ENCODE measurements at places on chromosomes 7 and 10.

GRCh38 chr10:93873420-93874115, 20.2 kb upstream of the SLC35G1 start:
- no peak for DNase-seq

- DNase-seq: no peak
Measured at GRCh38 chr7:151336027-151336708, 5.4 kb upstream of the NUB1 start.

DNA sequence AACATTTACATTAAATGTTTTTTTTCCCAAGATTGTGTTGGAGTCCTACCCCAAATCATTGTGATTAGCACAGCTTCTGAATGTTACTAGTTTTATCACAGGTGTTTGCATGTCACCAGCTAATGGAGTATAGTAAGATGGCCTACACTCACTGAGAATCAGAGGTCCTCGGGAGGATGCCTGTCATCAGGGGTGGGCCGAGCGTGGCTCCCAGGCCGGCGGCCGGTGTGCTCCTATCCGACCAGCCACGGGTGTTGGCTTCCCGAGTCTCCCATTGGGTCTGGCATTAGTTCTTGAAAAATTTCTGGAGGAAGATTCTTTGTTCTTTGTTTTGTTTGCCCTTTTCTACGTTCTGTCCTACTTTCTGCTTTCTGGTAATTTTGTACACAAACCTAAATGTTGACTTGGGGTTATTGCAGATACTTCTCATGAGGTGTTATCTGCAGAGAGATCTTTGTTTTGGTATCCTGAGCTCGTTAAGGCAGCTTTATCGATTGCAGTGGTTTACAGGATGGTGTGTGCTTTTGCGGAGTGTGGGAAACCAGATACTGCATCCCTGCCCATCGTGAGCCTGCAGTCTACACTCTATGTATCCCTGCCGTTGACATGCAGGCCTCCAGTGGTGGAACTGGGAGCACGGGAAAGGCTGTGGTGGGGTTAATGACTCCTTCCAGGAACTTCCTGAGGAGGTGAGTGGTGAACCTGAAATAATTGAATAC, 67.3 kb upstream of the DNAJB6 start:
- no peak for DNase-seq

- no peak for DNase-seq
Measured at GRCh38 chr7:98641646-98642500, 24.8 kb downstream of the NPTX2 start.

DNA sequence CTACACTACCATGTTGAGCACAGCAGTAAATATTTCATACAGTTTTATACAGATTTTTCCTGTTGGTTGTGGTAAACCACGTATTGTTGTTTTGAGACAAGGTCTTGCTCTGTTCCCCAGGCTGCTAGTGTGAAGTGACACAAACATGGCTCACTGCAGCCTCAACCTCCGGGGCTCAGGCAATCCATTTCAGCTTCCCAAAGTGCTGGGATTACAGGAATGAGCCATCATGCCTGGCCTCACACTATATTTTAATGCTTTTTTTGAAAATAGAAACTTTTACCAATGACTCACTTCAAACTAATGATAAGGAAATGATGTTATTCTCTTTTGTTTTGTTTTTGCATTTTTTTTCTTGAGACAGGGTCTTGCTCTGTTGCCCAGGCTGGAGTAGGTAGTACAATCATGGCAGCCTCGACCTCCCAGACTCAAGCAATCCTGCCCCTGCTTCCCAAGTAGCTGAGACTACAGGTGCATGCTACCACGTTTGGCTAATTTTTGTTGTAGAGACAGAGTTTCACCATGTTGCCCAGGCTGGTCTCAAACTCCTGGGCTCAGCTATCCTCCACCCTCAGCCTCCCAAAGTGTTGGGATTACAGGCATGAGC, 210.6 kb downstream of the TPST1 start:
- no peak for DNase-seq

GRCh38 chr10:110343947-110344346, 39.2 kb upstream of the SMNDC1 start:
- DNase-seq: no peak

- DNase-seq: peak; percentile 18
Measured at GRCh38 chr10:12720217-12720981, 281.1 kb downstream of the CCDC3 start.

- DNase-seq: no peak
Measured at GRCh38 chr10:36182179-36182566, 540.1 kb upstream of the FZD8 start.

DNA sequence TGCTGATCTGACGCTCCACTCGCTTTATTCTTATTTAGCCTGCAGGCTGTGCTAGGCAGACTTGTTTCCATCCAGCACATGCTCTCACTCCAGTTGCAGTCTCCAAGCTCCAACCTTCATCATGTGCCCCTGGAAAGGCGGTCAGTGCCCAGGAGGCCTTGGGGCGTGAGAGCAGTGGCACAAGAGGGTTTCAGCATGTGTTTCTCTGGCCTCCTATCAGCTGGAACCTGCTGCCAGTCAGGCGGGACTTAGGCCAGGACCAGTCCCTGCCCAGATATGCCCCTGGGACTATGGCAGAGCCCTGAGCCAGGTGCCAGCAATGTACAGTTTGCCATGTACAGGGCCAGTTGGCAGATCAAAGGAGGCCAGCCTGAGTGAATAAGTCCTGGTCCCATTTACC, 330.2 kb upstream of the FZD1 start:
- DNase-seq: no peak

GRCh38 chr7:39659356-39660013, 36.1 kb downstream of the RALA start:
- no peak for DNase-seq

- DNase-seq: no peak
Measured at GRCh38 chr7:140551355-140552239, 72.3 kb upstream of the MKRN1 start.

DNA sequence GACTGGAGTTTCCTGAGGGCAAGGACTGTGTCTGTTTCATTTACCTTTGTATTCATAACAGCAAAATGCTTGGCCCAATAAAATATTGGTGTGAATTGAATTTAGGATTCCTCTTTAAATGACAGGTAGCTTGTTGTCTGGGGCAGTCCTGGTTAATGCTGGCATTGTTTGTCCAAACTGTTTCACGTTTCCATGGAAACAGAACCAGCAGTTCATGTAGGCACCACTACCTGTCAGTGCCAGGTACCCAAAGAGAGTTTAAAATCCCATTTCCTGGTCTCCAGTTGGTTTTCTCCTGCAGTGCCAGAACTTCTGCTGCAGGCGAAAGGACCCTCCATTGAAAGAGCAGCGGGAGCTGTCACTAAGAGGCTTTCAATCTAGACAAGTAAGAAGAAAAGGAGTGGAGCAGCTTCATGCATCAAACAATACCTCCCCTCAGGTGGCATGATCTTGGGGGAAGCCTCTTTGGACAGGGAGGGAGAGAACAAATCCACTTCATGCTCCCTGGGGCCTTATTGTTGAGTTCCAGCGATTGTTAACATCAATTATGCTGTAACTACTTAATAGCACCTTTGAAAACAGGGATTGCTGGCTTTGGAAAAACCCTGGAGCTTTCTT, 109.6 kb downstream of the KIF20B start:
- no peak for DNase-seq

- no peak for DNase-seq
Measured at GRCh38 chr7:66549466-66549865, 79.2 kb upstream of the KCTD7 start.

DNA sequence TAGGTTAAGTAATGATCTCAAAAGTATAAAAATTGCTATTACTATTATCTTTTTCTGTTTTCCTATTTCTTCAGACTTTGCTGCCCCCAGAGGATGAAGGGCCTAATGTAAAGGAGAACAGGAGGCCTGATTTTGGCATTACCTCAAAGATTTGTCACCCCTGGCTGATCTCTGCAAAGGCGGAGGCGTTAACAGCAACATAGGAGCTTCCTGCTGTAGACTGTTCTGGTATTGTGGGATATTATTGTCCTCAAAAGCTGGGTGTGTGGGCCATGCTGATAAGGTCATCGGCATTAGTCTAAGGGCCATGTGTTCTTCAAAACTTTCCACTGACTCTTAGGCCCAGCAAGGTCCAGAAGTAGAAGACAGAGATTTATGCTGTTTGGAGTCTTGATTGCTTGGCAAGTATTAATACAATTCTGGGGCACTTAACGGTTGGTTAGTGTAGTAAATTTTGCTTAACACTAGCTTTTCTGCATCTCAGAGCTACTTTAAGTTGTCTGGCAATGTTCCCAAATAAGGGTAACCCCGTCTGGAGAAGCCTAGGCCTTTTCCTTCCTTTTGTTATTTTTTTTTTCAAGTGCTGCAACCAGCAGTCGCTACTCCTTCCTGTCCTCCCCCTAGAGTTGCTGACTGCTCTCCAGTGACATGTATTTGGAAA, 14.0 kb upstream of the ENTPD1 start:
- DNase-seq: no peak

DNA sequence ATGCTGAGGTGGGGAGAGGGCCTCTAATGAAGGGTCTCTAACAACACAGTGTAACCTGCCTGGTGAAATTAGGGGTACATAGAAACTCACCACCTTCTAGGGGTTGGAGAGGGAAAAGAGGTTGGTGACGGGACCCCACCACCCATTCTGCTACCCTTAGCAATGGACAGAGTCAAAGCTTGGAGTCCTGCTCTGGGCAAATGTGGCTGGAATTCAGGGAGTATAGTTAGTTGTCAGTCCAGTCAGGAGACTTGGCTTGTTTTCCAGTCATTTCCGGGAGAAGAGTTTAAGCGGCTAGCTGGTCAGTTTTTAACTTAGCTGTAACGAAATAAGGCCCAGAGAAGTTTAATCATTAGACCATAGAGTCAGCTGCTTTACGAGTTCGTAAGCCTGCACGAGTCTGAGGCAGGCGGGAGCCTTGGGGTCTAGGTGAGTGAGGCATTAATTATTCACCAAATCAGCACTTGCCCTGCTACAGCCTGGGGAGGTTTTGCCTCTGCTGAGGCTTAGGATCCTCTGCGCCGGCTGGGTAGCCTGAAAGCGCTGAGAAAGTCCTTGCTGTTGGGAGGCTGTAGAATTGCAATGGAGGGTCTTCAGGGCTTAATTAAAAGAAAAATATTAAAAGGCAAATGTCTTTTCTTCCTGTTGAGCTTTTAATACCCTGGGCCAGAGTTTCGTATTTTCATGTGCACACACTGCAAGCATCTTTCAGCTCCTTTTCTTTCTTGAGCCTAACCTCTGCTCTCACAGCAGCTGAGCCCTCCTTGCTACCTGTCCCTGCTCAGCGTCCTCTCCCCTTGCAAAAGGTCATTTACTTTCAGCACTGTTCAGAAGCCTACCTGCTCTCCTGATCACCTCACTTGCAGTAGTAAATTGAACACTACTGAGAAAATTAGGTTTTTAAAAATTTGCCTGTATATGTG, 1.5 kb upstream of the LAMB1 start:
- DNase-seq: no peak

DNA sequence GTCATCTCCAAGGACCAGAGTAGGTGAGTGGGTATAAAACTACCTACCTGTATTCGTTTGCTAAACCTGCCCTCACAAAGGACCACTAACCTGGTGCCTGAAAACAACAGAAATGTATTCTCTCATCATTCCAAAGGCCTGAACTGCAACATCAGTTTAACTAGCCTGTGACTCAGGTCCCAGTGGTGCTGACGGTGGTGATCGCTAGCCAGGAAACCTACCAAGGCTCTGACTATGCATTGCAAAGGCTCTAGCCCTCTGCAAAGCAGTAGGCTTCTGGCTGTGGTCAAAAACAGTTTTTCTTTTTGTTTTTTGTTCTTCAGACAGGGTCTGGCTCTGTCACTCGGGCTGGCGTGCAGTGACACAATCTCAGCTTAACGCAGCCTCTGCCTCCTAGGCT, 107.5 kb downstream of the NPTX2 start:
- DNase-seq: no peak

GRCh38 chr10:122178655-122179054, 92.4 kb upstream of the BTBD16 start:
- no peak for DNase-seq

DNA sequence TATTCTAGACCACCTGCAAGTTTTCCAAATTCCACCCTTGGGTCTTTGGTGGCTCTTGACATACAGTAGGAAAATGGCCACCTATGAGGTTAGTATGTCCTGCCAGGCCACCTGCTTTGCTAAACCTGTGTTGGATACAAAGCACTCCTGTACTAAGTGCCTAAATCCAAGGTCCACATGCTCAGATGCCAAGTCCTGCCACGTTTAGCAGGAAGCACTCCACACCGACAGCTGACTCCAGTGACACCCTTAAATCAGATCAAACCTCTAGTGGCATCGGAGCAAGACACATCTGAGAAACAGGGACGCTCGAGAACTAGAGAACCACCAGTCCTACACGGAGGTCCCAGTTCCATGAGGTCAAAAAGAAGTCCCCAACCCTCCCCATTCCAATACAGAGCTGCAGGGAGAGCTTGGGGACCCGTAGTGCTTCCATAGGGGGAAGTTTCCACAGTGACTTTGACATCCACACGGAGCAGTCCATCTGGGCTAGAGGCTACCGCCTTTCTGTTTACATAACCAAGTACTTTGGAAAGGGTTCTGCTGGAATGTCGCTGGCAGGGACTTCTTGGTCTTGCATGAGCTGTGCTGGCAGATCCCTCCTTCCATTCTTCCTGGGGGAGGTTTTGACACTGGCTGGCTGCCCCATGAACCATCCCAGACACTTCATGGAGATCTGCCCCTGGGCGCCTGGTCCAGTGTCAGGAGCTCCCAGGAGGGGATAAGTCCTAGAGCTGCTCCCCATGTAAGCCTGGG, 290.6 kb downstream of the PRPF18 start:
- no peak for DNase-seq

GRCh38 chr10:29495366-29495765, 139.4 kb downstream of the SVIL start:
- no peak for DNase-seq

DNA sequence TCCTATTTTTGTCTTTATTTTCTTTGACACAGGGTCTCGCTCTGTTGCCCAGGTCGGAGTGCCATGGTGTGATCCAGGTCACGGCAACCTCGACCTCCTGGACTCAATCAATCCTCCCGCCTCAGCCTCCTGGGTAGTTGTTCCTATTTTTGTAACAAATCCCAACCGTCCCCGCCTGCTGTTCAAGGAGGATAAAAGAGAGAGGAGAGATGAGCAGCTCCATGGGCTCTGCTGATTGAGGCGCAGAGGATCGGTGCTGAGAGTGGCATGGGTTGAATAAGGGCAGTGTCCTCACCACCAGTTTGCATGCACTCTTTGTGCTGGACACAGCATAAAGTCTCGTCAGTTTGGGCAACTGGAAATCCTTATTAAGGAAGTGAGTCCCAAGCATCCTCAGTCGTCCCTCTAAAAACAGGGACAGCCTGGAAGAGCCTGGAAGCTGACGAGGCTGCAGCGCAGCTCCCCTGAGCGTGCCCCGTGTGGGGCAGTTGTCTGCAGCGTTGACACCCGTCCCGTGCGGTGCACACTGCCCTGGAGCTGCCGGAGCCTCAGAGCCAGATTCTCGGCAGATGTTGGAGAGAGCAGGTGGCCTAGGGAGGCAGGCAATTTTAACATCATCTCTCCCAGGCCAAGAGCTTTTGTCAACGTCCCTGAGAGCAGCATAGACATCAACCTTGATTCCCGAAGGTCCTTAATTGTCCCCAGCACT, 404.2 kb upstream of the RNF32 start:
- DNase-seq: no peak

GRCh38 chr10:1047937-1048336, 982 bp downstream of the IDI1 start:
- no peak for DNase-seq
